ENCODE measurements at places on chromosomes 4 and X.

- DNase-seq: no peak
- no peak overlapping the region for H3K4me3 ChIP-seq
- H3K27me3 ChIP-seq: no peaks in the 10 kb centered on the region
- no peaks in the 10 kb centered on the region for H3K36me3 ChIP-seq
- no peak overlapping the region for H3K27ac ChIP-seq
- no peaks in the 10 kb centered on the region for H3K4me1 ChIP-seq
Measured at GRCh38 chr4:23324021-23324690, 565.7 kb downstream of the PPARGC1A start.

GRCh38 chrX:153580700-153581386 is 18.1 kb downstream of the CCNQ start:
- no peaks in the 10 kb centered on the region for H3K27me3 ChIP-seq
- H3K36me3 ChIP-seq: no peaks in the 10 kb centered on the region
- H3K4me1 ChIP-seq: no peaks in the 10 kb centered on the region
- H3K4me3 ChIP-seq: no peak overlapping the region
- DNase-seq: no peak
- H3K27ac ChIP-seq: no peak overlapping the region

GRCh38 chrX:121455890-121456289 is 408.5 kb downstream of the GLUD2 start:
- H3K27ac ChIP-seq: no peak overlapping the region
- DNase-seq: no peak
- no peaks in the 10 kb centered on the region for H3K27me3 ChIP-seq
- no peaks in the 10 kb centered on the region for H3K36me3 ChIP-seq
- H3K4me1 ChIP-seq: no peaks in the 10 kb centered on the region

DNA sequence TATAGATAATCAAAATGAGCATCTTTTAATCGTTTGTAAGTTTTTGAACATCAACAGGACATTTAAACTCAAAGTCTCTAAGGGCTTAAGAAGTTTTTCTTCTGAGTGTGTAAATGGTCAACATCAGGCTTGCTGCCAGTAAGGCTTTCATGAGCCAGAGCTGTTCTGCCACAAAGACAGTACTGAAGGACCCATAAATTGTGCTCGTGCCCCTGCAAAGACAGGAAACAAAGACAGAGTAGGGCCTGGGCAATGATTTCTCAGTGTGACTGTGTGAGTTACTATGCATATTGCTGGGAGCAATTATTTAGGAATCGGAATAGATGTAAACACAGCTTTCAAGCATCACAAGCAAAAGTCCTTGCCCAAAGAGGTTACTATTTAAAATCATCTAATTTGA is 300.0 kb downstream of the IDS start:
- no peak for DNase-seq
- no peak overlapping the region for H3K27ac ChIP-seq
- H3K4me1 ChIP-seq: no peaks in the 10 kb centered on the region
- H3K4me3 ChIP-seq: no peak overlapping the region

- H3K36me3 ChIP-seq: no peaks in the 10 kb centered on the region
- H3K27me3 ChIP-seq: no peaks in the 10 kb centered on the region
- H3K4me3 ChIP-seq: peak overlapping the region; percentile 69
- no peak for DNase-seq
- peak overlapping the region; percentile 95 for H3K27ac ChIP-seq
Measured at GRCh38 chrX:118347131-118347530, 1.2 kb downstream of the WDR44 start.
